ENCODE measurements at places on chromosomes 7 and 10.

GRCh38 chr7:45495618-45496017, 78.5 kb upstream of the ADCY1 start:
- no peak for DNase-seq

DNA sequence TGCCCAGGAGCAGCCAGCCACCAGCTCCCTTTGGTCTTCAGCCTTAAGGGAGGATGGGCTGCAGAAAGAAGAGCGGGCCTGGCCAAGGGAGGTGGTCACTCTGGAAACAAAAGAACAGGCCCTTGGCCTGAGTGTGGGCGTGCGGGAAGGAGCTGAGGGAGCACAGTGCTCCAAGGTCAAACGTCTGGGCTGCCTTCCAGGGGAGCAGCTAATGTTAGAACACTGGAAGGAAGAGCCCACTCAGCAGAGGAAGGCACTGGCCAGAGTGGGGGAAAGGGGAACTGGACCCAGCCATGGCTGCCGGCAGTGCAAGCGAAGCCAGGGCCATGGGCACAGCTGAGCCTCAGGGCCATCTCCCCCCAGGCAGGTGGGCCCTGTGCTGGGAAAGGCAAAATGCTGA, 42.7 kb downstream of the FAM53B start:
- no peak for DNase-seq

DNA sequence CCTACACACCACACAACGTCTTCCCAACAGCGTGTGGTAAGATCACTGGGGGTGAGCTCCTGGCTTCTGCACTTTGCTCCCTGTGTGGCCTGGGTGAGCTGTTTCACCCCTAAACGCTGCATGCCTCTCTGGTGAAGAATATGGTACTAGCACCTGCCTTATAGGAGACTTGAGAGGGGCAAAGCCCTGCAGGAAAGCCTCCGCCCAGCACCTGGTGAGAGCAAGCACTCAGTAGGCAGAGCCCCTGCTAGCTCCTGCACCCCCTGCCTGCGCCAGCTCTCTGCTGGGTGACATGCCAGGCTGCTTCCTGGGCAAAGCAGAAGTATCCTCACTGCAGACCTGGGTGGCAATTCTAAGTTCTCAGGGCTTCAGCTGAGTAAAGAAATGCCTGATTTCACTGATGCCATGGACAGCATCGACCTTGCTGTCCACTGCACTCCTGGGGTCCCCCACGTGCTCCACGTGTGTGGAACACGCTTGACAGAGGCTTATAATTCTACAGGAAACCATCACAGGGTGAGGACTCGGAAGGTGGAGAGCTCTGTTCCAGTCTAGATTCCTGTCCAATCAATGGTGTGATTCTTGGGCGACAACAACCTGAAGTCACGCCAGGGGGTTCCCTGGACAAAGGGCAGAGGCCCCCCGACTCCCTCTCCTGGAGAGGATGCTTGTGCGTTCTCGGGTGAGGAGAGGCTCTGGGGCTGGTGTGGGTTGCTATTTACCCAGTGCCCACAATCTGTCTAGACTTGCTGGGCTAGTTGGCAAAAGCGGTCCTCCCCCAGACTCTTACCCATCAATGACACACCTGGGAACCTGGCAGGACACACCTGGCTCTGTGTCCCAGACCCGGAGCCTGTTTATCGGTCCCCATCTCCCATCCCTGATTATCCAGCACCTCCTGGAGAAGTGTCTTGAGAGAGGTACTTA, 5.0 kb upstream of the CALML5 start:
- no peak for DNase-seq

DNA sequence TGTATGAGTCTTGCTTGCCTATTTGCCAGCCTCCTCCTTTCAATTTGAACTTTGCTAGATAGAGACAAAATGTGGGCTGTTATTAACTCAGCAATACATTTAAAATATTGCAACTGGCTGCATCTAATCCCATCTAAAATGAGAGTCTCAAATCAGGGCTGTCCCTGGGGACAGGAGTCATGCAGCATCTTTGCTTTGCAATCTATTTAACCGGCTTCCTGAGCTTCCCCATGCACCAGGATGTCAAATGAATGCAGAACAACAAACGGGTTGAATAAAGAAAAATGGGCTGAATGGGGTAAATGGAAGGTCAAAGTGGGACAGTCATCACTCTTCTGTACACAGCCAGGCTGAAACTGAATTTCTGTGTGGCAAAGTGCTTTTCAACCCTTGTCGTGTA, 89.2 kb downstream of the AOAH start:
- no peak for DNase-seq

- DNase-seq: no peak
Measured at GRCh38 chr7:116445447-116446211, 53.9 kb upstream of the CAV2 start.

DNA sequence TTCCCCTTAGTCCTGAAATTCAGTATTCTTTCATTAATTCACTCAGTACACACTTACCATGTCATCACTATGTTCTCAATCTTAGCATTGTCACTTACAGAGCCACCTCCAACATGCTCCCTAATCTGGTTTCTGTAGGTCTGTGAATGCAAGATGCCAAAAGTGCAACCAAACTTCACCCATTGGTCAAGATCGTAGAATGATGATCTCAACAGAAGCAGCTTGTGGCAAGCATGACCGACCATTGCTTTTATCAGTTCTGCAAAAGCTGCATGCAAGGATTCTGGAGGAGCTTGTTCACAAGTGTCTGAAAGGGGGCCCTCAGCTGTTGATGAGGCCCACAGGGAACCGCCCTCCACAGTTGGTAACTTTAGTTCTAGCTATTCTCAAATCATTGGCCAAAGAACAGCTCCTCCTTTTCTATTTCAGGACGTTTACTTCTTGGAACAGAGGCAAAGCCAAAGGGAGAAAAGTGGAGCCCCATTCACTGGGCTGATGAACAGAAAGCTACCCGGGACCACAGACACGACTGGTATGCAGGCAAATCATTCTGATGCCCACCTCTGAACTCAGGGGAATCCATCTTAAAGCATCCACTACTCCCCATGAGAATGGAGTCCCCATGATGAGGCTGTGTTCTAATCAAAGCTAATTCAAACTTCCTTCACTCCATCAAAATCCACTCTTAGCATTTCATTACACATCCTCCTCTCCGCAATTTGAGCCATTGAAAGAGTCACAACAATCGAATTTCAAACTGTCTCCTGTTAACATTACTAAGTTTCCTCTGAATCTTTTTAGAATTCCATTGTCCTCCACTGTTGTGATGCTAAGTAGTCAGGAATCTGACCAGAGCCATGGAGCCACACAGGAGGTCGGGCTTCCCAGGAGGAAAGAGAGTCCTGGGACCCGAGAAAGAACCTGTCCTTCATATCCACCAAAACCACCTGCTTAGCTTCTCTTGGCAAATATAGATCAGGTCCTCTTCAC, 13.9 kb downstream of the GRB10 start:
- DNase-seq: no peak

- no peak for DNase-seq
Measured at GRCh38 chr10:86283466-86284287, 82.9 kb downstream of the GRID1 start.

DNA sequence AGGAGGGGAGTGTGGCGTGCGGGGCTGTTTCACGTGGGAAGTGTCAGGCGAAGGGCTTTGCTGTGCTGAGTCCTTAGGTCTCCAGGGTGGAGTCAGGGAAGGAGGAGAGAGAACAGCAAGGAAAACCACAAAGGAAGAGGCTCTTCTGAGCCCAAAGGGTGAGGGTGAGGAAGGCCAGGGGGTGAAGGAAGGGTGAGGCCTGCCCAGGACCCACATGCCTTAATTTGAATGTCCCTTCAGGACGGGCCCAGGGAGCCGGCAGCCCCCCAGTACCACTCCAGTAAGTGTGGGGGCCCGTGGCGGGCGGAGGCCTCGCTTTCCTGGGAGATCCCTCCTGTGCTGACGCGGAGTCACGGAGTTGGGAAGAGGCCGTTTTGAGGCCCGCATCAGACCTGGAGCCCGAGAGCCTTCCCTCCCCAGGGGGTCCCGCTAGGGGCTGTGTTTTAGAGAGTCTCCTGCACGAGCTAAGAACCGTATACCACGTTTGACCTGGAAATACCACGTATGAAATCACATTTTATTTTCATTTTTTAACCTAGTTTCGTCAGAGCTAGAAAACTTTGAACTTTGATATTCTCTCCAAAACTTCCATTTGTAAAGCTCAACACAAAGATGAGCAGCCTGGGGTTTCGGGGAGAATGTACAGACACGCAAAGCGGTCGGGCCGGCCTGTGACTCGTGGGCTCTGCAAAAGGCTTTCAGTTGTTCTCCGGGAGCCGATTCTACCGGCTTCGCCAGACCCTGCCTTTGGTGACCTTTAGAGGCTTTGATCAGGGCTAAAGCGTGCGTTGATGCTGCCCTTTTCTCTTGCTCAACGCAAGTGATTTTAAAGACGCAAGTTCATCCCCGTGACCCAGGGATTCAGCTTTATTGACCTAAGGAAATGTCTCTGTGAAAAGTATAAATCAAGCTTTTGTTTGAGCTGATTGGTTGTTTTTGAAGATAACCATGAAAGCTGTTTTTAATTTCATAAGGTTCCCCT, 23.6 kb upstream of the TTYH3 start:
- no peak for DNase-seq

DNA sequence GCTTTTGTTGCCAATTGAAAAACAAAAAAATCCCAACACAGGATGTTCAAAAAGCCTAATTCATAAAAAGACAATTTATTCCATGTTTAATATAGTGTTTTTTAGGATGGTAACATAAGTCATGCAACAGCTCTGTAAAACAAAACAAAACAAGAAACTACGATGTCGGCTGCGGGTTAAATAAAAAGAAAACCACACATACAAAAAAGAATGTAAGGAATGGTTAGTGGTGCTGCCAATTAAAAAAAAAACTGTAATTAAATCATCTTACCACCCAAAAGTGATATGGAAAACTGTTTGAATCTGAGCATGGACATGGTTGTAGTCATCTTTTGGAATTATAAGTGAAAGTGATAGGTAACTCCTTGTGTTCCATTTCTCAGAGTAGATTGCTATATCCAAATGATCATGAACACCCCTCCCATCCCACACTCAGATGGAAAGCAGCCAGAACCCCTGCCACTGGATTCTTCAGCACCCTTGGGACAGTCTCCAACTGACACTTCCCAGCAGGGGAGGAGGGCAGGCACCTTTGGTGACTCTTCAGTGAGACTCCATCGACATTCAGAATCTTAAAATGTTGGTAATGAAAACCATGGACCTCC, 14.3 kb upstream of the DAGLB start:
- no peak for DNase-seq

All from hematopoietic multipotent progenitor cell (in vitro differentiated cells).